ENCODE measurements at places on chromosomes 13 and 19.
A peak's percentile ranks its signal among the peaks of the same experiment; 100 is the strongest.

GRCh38 chr13:50104493-50104892 lies 89.2 kb downstream of the KCNRG start:
- DNase-seq, result no peak

DNA sequence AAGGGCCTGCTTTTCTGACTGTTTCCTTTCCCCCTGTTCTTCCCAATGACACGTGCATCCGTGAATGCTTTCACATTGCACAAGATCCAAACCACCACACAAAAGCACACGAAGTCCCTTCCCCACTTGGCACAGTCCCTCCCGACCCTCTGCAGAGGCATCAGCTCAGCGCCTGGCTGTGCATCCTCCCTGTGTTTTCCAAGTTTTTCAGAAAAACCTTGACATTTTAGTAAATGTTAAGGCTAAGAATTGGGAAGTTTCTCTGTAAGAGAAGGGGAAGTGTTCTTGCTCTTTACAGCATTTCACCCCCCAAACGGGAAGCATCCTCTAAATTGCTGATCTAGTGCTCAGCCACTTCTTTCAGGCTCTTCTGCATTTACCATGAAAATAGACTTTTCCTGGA lies 94.5 kb upstream of the TM9SF2 start:
- no peak for DNase-seq

DNA sequence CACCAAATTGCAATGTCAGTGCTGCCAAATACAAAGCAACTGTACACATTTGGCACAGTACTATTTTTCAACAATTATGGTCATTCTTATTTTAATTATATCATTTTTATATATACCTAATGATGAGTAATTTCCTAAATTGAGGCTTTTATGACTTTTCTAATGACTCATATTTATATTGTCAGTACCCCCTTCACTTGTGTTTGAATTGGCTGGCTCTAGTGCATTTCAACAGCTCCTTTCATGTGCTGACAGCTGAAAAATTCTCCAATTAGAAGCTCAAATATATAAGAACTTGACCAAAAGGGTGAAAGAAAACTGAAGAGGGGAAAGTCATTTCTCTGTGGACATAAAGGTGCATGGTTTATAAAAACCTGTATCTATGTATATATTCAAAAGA lies 263.3 kb downstream of the SLITRK1 start:
- DNase-seq, result no peak

GRCh38 chr13:84400706-84401105 lies 518.4 kb upstream of the SLITRK1 start:
- DNase-seq, result no peak

DNA sequence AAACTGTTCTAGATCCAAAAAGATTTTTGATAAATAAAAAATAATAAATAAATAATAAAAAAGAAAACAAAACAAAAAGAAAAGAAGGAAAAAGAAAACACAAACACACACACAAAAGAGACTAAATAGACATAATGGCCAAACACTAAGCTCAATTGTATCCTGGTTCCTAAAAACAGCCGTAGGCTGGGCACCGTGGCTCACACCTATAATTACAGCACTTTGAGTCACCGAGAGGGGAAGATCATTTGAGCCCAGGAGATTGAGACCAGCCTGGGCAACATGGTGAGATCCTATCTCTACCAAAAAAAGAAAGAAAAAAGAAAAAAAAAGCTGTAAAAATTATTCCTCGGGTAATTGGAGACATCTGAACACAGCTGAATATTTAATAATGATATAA lies 8.9 kb downstream of the ETHE1 start:
- DNase-seq, result no peak

GRCh38 chr19:1602091-1602707 lies 3.1 kb downstream of the UQCR11 start:
- no peak for DNase-seq

- no peak for DNase-seq
Measured at GRCh38 chr19:52200044-52200443, 10.2 kb downstream of the PPP2R1A start.

DNA sequence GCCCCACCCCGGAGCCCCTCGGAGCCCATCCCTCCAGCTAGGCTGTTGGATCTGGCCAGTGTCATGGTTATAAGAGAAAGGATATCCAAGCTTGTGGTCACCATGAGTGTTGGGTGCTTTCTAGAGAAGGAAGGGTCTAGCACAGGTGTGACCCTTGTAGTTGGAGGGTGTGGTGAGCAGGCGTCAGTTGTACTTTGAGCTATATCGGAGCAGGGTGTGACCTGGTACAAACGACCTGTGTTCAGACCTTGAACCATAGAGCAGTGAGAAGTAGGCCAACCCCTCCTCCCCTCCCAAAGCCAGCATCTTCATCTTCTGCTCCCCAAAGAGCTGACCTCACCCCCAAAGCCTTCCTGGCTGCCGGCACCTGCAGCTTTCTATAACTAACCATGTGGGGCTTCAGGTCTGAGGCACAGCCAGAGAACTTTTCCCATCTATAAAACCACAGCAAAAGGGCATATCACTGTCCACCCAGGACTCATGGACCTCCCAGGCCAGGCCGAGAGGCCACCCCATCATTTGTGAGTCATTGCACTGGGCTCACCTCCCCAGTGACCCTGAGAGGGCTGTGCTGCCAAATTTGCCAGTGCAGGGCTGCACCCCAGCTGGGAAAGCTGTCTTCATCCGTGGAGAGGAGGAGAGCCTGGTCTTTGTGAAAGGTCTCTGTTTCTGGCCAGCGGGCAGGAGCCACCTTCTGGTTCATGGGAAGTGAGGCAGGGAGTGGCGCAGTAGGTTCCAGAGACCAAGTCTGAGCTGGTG lies 14.2 kb downstream of the RAB8A start:
- no peak for DNase-seq

DNA sequence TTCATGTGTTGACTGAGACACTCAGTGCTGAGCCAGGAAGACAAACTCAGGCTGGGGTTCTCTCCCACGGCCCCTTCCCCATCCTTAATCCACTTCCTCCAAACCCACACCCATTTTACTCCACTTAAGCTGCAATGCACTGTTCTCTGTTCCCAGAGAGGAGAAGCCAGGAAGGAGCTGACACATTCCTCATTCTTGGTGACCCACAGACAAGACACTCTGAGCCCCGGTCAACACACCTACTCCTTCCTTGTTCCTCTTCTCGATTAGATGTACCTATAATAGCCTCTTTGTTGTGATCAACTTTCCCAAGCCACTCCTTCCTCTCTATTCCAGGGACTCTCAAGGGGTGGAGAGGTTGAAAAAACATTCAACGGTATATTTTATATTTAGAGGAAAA lies 47.1 kb downstream of the INSR start:
- no peak for DNase-seq

DNA sequence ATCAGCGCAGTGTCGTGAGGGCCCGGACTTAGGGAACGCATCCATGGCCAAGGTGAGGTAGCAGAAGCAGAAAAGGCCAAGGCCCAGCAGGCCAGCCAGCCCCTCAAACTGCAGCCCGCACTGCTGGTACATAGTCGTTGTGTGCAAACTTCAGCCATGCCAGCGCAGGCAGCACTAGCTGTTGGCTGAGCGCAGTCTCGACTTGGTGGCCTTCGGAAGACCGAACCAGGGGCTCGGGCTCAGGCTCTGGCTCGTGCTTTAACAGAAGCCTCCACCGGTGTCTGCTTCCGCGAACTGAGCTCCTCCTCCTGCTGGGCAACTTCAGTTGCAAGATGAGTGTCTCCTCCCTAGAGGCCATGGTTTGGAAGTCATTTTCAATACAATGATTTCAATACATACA lies 157.5 kb downstream of the DNAJC15 start:
- no peak for DNase-seq

DNA sequence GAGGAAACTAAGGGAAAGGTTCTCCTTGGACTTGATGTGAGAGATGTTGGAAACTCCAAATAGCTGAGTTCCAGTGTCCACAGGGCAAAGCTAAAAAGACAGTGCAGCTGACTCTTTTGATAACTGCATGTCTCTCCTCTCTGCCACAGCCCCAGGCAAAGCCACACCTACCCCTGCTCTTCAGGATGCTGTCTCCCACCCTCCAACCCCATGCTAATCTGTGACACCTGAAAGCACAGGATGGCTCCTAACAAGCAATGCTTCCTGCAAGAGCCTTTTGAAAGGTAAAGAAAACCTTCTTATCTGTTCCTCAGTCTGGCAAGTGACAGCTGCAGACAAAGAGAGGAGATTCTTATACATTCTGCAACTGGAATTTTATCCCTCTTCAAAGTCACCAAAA lies 14.5 kb downstream of the SLC46A3 start:
- peak; percentile 5 for DNase-seq

- DNase-seq, result peak; percentile 26
Measured at GRCh38 chr13:33787051-33787591, 30.8 kb upstream of the RFC3 start.

DNA sequence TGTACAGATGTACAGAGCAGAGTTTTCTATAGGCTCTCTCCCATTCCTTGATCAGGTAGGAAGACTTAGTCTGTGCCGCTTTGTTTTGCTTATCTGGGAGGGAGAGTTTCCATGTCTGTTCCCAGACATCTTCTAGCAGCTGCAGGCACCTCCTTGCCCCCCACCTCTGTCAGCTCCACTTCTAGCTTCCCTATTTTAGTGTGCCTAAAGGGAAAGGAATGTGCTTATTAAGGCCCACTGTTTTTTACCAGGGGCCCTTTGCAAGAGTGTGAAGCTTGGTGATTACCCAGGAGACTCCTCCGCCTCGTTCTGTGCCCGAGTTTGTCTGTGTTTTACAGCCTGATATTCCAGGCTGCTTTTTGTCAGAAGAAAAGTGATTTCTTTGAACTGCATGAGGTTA lies 1984.4 kb downstream of the OLFM4 start:
- no peak for DNase-seq

DNA sequence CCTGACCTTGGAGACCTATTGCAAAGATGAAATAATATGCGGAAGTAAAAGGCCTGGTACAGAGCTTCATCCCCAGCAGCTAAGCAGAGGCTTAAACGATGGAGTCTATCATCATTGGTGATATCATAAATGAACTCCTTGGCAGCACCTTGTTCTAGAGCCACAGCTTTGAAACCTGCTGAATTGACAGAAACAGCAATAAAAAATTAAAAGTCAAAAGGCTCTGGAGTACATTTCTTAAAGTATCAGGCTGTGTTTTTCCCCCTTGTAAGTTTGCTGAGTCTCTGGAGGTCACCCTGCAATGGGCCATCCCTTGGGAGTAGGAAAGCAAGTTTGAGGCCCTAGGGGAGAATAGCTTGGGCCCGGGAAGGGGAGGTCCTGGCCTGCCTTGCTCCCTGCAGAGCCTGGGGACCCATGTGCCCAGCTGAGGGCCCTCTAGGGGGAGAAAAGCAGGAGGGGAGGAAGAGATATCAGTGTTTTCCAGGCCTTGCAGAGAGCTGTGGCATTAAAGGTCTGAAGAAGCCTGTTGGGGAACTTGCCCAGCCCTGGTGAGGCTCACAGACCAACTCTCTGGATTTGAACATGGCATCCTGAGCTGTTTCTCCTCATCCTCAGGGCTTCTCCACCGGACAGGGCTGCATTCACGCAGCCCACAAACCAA lies 416.1 kb downstream of the ZNF536 start:
- no peak for DNase-seq

- no peak for DNase-seq
Measured at GRCh38 chr13:113491982-113492381, 1.5 kb upstream of the DCUN1D2 start.

- DNase-seq, result no peak
Measured at GRCh38 chr19:17803264-17803896, 8.4 kb downstream of the B3GNT3 start.

GRCh38 chr19:15448044-15448777 lies 1.5 kb downstream of the WIZ start:
- DNase-seq, result no peak

- no peak for DNase-seq
Measured at GRCh38 chr19:48770734-48771472, 15.6 kb downstream of the FGF21 start.

DNA sequence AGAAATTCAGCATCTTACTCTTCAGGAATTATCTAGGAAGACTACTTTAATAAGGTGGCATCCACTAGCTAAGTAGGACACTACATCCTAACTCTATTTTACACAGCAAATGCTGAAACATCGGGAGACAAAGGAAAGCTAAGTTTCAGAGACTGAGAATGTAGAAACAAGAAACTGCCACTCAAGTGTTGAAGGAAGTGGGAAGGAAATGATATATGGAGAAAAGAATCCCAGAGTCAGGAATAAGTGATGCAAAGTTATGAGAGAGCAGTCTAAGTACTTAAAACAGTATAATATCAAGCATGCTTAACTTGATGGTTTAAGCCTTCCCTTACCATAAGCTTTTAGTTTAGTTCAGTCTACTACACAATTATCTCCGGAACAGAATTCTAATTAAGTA lies 52.4 kb downstream of the RBM26 start:
- no peak for DNase-seq

DNA sequence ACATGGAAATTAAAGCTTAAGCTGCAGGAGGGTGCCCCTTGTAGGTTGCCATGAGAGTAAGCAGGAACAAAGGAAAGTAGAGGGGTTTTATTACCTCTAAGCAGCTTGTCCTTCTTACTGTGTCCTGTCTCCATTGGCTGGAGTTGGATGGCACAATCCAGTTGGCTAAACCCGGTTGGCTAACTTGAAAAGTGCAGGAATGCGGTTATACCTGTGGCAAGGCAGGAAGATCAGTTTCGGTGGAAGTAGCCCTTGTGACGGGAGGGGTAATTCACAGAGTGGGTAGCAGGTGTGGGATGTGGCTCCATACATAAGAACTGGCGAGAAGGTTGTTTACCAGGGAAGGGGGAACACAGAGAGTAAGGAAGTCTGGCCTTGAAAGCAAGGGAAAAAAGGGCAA lies 3.2 kb downstream of the ZNF726 start:
- DNase-seq, result no peak

- DNase-seq, result no peak
Measured at GRCh38 chr19:57037556-57037955, 82.2 kb upstream of the USP29 start.

GRCh38 chr19:55626350-55626749 lies 2.0 kb upstream of the ZNF784 start:
- no peak for DNase-seq

DNA sequence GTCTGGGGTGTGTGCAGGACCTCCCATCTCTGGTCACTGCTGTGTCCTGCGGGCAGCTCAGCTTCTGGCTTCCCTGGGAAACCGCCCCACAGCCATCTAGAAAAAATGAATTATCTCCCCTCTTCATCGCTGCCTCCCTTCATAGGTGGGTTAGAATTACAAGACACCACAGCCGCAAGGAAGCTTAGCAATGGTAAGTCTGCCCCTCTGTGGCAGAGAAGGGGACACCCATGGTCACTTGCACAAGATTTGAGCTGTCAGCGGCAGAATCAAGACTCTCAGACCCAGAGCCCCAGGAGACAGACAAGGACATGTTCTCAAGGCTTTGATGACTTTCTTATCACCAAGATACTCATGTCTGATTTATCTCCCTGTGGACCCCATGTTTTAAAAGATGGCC lies 110.8 kb upstream of the PABPC3 start:
- no peak for DNase-seq

GRCh38 chr13:45575146-45575829 lies 40.3 kb downstream of the ERICH6B start:
- DNase-seq, result no peak

GRCh38 chr19:35396240-35396885 lies 25.5 kb downstream of the GPR42 start:
- DNase-seq, result no peak

GRCh38 chr13:83622422-83622784 lies 259.9 kb downstream of the SLITRK1 start:
- no peak for DNase-seq

Data from thymus (tissue), 14 donors.